ENCODE measurements at places on chromosomes 5 and 9. TPM values are rescaled to one million over a fixed set of nuclear protein-coding genes. Genes with fewer than 3 reads are reported as not detected.

DNA sequence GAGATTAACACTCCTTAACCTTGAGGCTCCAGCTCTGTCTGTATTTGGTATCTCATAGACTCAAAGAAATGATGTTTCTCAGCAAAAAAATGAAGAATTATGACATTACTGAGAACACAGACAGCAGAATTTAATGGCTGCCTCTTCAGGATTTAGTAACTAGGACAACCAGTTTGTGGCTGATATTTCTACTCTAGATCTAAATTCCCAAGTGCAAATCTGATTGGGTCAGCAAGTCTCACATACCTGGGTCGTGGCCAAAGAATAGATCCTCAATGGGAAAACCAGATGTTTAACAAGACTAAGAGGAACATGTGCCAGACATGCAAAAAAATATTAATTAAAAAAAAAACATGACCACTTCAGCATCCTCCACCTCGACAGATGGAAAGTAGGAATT lies 608.9 kb downstream of the DTWD2 start:
- peaks cover 21% of the 10 kb centered on the region for H3K4me1 ChIP-seq
- no peak for DNase-seq
- H3K27me3 ChIP-seq, result no peaks in the 10 kb centered on the region
- H3K36me3 ChIP-seq, result peaks cover 8% of the 10 kb centered on the region
- H3K4me3 ChIP-seq, result no peak overlapping the region
- H3K27ac ChIP-seq, result no peak overlapping the region

DNA sequence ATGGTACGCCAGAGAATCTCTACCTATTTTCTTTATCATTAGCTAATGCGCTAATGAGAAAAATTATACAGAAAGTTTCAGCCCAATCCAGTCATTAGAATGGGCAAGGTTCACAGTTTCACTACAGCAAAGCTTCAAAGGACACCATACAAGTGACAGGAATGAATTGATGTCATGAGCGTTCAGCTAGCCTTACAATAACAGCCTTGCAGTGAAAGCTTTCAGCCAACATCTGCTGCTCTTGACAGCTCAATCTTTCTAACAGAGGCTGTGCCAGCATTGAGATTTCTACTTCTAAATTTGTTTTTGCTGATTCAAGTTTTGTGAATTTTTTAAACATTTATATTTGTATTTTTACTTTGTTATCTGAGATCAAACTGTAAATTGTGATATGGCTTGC lies 302.4 kb upstream of the FAM174A start:
- no peaks in the 10 kb centered on the region for H3K36me3 ChIP-seq
- H3K27me3 ChIP-seq, result peaks cover 3% of the 10 kb centered on the region
- no peaks in the 10 kb centered on the region for H3K4me1 ChIP-seq

DNA sequence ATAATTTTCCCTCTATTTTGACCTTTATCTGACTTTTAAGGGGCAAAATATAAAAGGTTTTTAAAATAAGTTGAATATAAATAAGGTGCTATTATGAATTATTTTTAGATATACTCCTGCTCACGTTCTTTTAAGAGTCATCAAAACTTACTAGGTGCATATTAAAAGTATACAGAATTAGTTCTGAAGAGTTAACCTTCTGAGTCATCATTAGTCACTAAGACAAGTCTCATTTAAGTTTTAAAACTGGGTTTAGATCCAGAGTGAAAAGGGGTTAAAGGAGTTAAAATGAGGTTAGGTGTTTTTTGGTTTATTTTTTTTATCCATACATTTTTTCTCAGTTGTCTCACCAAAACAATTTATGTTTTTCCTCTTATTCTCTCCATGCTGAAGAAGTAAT lies 41.7 kb downstream of the SMIM15 start:
- DNase-seq, result no peak

- H3K4me3 ChIP-seq, result no peak overlapping the region
- H3K4me1 ChIP-seq, result peaks cover 17% of the 10 kb centered on the region
- H3K36me3 ChIP-seq, result peaks cover 3% of the 10 kb centered on the region
- no peak for DNase-seq
Observed at GRCh38 chr9:129220771-129221170, 42.7 kb upstream of the IER5L start.

DNA sequence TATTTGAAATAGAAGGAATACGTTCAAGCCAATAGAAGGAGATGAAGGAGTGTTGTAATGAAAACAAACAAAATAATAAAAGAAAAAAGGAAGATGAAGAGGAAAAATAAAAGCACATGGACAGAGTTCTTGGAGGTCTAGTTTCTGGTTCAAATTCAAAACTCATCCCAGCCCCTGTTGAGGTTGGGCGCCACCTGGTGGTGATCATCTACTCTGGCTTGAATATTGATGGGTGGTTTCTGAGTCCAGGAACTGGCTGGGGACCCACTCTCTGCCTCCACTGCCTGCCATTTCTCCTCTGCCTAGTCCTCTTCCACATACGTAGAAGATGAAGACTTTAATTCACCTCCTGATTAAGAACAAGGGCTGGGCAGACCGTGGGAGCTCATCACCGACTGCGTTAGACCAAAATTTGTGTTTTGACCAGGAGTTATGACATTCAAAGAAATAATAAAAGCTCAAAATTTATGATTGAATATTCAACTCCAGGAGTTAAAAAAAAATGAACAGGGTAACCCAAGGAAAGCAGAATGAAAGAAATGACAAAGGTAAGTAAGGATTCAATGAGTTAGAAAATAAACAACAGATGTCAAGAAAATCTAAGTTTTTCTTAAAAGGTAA lies 99.0 kb upstream of the SLC1A3 start:
- H3K36me3 ChIP-seq, result peaks cover 9% of the 10 kb centered on the region

GRCh38 chr5:333945-334344 lies 12.4 kb downstream of the AHRR start:
- no peaks in the 10 kb centered on the region for H3K36me3 ChIP-seq
- peaks cover 45% of the 10 kb centered on the region for H3K27me3 ChIP-seq

DNA sequence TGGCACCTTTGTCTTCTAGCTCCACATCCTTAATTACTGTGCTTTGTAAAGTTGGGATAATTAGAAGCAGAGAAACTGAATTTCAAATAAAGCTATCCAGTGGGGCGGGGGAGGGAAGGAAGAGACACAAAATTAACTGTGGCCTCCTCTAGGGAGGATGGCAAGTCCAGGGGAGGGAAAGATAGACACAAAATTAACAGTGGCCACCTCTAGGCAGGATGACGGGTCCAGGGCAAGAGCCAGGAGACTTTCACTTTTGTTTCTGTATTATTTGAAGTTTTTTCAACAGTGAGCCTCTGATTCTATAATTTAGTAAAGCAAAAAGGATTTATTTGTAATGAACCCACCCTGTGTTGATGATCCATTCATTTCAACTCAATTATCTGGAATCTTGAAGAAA lies 335.9 kb downstream of the MSX2 start:
- no peak for DNase-seq
- peaks cover 56% of the 10 kb centered on the region for H3K27me3 ChIP-seq
- peaks cover 6% of the 10 kb centered on the region for H3K4me1 ChIP-seq
- H3K36me3 ChIP-seq, result no peaks in the 10 kb centered on the region
- peak overlapping the region; percentile 20 for H3K4me3 ChIP-seq

GRCh38 chr5:65866837-65867521 lies 59.4 kb upstream of the ERBIN start:
- H3K4me1 ChIP-seq, result peaks cover 16% of the 10 kb centered on the region
- no peak overlapping the region for H3K4me3 ChIP-seq
- H3K36me3 ChIP-seq, result no peaks in the 10 kb centered on the region

DNA sequence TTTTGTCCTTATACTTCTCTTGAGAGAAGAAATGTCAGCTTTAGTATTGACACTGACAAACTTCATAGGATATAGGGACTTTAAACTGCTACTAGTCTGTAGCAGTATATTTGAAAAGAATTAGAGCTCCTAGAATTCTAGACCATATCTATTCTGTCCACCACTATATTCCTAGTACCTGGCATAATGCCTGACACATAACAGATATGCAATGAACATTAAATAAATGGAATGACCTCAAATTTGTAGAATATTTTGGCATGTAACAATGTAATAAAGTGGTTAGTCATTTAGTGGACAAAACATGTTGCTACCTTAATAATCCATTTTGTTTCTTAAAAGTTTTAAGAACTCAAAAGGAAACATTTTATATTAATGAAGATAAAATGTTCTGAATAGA lies 57.5 kb downstream of the HOMER1 start:
- no peak for DNase-seq
- no peaks in the 10 kb centered on the region for H3K27me3 ChIP-seq
- no peak overlapping the region for H3K4me3 ChIP-seq
- H3K4me1 ChIP-seq, result peaks cover 22% of the 10 kb centered on the region
- H3K27ac ChIP-seq, result no peak overlapping the region

GRCh38 chr9:123864251-123864650 lies 65.7 kb downstream of the DENND1A start:
- H3K27me3 ChIP-seq, result no peaks in the 10 kb centered on the region
- H3K4me1 ChIP-seq, result peaks cover 30% of the 10 kb centered on the region
- DNase-seq, result no peak
- H3K27ac ChIP-seq, result no peak overlapping the region
- no peak overlapping the region for H3K4me3 ChIP-seq

- peak overlapping the region; percentile 95 for H3K27ac ChIP-seq
- no peaks in the 10 kb centered on the region for H3K36me3 ChIP-seq
- peak overlapping the region; percentile 81 for H3K4me3 ChIP-seq
- peaks cover 33% of the 10 kb centered on the region for H3K4me1 ChIP-seq
- H3K27me3 ChIP-seq, result no peaks in the 10 kb centered on the region
Observed at GRCh38 chr5:78985725-78986223, 664 bp upstream of the ARSB start.

DNA sequence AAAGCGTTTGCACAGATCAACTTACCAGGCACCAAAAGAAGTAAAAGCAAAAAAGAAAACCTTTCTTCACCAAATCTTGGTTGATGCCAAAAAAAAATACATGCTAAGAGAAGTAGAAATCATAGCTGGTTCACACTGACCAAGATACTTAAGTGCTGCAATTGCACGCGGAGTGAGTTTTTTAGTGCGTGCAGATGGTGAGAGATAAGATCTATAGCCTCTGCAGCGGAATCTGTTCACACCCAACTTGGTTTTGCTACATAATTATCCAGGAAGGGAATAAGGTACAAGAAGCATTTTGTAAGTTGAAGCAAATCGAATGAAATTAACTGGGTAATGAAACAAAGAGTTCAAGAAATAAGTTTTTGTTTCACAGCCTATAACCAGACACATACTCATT lies 36.4 kb upstream of the CCDC152 start:
- DNase-seq, result no peak
- H3K4me1 ChIP-seq, result no peaks in the 10 kb centered on the region
- no peaks in the 10 kb centered on the region for H3K36me3 ChIP-seq
- no peaks in the 10 kb centered on the region for H3K27me3 ChIP-seq
- no peak overlapping the region for H3K27ac ChIP-seq

- DNase-seq, result no peak
- no peaks in the 10 kb centered on the region for H3K27me3 ChIP-seq
- peak overlapping the region; percentile 71 for H3K27ac ChIP-seq
- H3K4me3 ChIP-seq, result no peak overlapping the region
- H3K36me3 ChIP-seq, result peaks cover 2% of the 10 kb centered on the region
Observed at GRCh38 chr5:80070338-80071056, 35.3 kb downstream of the THBS4 start.

- no peaks in the 10 kb centered on the region for H3K4me1 ChIP-seq
- H3K4me3 ChIP-seq, result no peak overlapping the region
- H3K27me3 ChIP-seq, result peaks cover 3% of the 10 kb centered on the region
Observed at GRCh38 chr9:1179366-1179765, 129.2 kb downstream of the DMRT2 start.

GRCh38 chr5:77990020-77990419 lies 213.9 kb upstream of the TBCA start:
- H3K4me1 ChIP-seq, result peaks cover 6% of the 10 kb centered on the region
- H3K36me3 ChIP-seq, result peaks cover 2% of the 10 kb centered on the region
- DNase-seq, result no peak
- H3K27ac ChIP-seq, result no peak overlapping the region
- H3K27me3 ChIP-seq, result peaks cover 10% of the 10 kb centered on the region

- no peaks in the 10 kb centered on the region for H3K4me1 ChIP-seq
- H3K36me3 ChIP-seq, result no peaks in the 10 kb centered on the region
- H3K4me3 ChIP-seq, result no peak overlapping the region
- peaks cover 5% of the 10 kb centered on the region for H3K27me3 ChIP-seq
- no peak for DNase-seq
Observed at GRCh38 chr5:11000515-11001353, 239.7 kb upstream of the DAP start.

DNA sequence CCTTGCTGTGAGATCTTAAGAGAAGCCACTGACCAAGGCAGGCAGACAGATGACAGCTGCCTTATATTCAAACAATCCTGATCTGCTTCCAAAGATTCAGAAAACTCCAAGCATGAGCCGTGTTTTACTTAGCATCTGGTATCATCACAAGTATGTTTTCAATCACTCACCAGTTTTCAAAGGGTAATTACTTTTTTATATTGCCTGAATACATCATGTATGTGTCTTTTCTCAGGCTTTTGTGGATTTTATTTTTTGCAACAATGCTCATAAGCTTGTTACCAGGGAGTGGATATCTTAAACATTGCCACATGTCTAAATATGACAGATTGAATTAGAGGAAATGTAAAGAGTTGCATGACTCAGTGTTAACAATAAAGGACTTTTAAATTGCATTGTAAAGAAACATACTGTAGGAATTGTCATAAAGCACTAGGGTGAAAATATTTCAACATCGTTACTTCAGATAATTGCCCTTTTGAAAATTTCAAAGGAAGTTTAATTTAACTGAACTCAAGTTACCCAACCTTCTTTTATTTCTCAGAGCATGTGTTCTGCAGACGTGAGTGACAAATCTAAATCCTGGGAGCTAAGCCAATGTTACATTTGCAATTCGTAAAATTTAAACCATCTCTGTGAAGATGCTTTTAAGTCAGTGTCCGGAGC lies 326.1 kb downstream of the PLK2 start:
- DNase-seq, result no peak
- H3K4me3 ChIP-seq, result no peak overlapping the region
- peaks cover 20% of the 10 kb centered on the region for H3K4me1 ChIP-seq
- H3K27ac ChIP-seq, result peak overlapping the region; percentile 50
- no peaks in the 10 kb centered on the region for H3K36me3 ChIP-seq

DNA sequence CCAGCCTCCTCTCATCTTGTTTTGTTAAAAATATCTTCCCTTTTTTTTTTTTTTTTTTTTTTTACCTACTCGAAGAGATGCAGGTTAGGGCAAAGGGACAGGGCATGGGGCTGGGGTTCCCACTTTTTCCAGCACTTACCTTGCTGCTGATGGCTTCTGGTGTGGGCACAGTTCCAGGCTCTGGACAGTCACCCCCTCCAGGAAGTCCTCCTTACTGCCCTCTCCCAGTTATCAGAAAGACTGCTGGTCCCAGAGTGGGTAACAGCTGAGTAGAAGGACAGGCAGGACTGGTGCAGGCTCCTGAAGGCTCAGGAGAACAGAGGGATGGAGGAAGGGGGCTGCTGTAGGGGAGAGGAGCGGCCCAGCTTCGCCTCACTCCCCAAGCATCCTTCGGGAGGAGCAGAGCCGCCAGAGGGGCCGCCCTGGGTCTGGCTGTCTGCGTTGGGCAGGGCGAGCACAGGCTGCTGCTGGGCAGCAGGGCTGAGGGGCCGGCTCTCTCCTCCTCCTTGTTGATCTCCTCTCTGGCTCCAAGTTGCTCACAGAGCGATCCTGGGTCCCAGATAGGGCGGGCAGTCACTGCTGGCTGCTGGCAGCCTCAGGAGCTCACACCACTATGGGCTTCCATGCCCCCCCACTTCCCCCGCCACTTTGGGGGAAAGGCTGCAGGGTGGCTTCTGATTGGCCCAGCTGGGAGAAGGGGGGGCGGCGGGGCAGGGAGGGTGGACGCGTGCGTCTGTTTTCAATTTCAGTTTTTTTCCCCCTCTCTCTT lies at the start of gene PDGFRB:
Gene PDGFRB (minus strand): TSS at position 588 of the 769 bp plus-strand sequence. CDS start 18,798 bp downstream, outside the sequence.
- peak; percentile 75 for DNase-seq
- H3K4me3 ChIP-seq, result peak within 1 kb of the TSS; percentile 82
- H3K36me3 ChIP-seq, result no peaks in the 10 kb centered on the region
- H3K27ac ChIP-seq, result peak within 1 kb of the TSS; percentile 97
- H3K4me1 ChIP-seq, result peaks cover 56% of the 10 kb centered on the region

SLC6A18 gene
- not detected for total RNA-seq

MAT2B gene
- 45.5 TPM for total RNA-seq

TCF7 gene
- total RNA-seq, result 7.5 TPM

PCDHGB2 gene
- total RNA-seq, result 0.86 TPM

CTXN3 gene
- not detected for total RNA-seq

SV2C gene
- total RNA-seq, result 0.18 TPM
